ENCODE measurements at places on chromosomes 6 and 20.

GRCh38 chr6:3484192-3484591 is 27.3 kb upstream of the SLC22A23 start:
- peak; percentile 71 for DNase-seq

- DNase-seq, result no peak
Measured at GRCh38 chr20:34951252-34951651, 4.4 kb downstream of the GSS start.

- peak; percentile 33 for DNase-seq
Measured at GRCh38 chr20:25148181-25148981, 47.1 kb upstream of the ENTPD6 start.

DNA sequence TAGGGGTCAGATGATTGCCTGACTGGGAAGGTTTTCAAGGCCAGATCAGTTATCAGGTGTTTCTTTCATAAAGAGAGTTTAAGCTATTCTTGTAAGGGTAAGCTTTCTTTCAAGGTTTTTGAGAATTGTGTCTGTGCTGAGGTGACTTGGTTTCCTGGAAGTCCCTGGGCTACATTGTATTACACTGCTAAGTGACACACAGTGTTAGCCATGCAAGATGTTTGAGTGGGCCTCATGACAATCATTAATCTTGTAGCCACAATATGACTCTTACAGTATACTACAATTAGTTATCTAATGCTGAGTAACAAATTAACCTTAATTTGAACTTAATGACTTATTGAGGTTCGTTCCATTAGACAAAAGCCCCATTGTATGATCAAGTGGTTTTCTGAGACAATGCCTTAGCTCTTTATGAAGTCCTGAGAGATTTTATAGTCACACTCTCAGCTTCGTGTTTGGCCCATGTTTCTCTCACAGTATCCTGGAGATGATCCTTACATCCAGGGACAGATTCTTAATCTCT is 186.7 kb downstream of the RPS12 start:
- DNase-seq, result no peak

GRCh38 chr20:57947421-57948179 is 237.8 kb upstream of the PMEPA1 start:
- DNase-seq, result peak; percentile 93

- no peak for DNase-seq
Measured at GRCh38 chr6:40315060-40315459, 272.1 kb downstream of the LRFN2 start.

DNA sequence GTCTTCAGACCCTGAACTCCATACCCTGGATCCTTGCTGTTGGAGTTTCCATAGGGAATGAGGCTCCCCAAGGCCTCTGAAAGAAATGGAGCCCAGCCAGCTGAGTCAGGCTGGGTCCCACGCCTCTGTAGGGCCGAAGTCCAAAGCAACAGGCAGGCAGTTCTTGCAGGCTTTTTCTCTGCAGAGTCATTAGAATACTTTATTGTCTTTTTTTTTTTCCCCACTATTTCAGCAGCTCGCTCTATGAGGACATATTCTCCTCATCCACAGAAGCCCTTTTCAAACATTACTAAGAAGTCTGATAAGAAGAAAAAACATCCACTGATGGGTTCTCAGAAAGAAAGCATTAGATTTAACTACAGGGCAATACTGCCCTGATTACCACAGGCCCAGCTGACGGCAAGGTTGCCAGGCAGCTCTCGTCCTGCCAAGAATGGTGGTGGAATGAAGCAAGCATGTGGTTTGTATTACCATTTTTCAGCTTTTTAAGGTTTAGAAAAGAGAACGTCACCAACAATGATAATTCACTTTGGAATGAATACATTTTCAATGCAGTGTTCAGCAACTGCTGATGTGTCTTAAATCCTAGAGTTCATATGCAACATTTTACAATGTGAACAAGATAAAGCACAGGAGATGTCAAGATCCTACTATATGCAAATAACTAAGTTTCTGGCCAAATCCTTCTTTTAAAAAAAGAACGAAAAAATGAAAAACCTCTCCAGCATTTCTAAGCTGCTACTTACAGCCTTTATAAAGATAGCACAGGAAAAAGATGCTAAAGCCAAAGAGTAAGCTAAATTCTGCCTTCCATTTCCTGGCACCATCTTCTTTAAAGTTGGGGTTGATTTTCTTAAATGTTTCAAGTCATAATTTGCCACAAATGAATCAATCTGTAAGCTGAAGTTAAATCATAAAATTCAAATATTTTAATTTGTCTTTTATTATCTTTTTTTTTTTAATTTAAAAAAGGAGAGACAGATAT is 223.6 kb upstream of the CITED2 start:
- peak; percentile 99 for DNase-seq

DNA sequence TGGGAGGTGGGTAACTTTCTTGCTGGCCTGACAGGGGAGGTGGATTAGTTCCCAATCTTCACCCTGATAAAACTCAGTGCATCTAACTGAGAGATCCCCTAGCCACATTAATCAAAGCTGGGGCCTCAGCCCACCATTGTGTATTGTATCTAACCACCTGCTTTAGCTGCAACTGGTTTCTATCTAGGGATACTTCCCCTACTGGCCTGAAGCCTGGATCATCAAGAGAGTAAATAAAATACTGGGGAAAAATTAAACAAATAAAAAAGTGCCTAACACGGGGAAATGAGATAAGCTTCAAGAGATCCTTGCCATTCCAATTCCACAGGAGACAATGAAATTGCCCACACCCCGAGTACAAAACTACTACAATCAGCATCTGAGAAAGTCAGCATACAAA is 149.4 kb downstream of the INSM1 start:
- no peak for DNase-seq

- DNase-seq, result no peak
Measured at GRCh38 chr6:63269470-63269869, 50.3 kb downstream of the LGSN start.

- peak; percentile 90 for DNase-seq
Measured at GRCh38 chr6:113634352-113635163, 222.6 kb upstream of the MARCKS start.

- no peak for DNase-seq
Measured at GRCh38 chr6:35665573-35665972, 23.1 kb downstream of the FKBP5 start.

- DNase-seq, result no peak
Measured at GRCh38 chr6:27599859-27600532, 127.1 kb upstream of the ZNF184 start.

- DNase-seq, result no peak
Measured at GRCh38 chr6:38166411-38167240, 347.1 kb downstream of the ZFAND3 start.

DNA sequence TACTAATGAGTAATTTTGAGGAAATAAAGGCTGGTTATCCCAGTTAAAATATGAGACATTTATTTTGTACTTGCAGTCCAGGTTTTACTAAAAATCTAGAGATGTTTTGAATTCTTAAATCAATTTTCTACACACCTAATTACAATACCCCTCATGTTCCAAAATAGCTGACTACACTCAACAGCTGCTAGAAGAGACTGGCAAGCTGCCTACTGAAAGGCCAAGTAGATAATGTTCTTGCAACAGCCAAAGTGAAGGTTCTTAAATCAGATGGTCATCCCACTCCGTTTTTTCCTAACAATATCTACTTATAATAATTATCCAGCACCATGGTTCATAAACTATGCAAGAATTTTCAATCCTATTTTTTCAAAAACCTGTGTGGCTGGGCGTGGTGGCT is 69.0 kb downstream of the DTNBP1 start:
- peak; percentile 37 for DNase-seq

GRCh38 chr6:16322666-16323312 is 84.4 kb downstream of the GMPR start:
- peak; percentile 85 for DNase-seq

DNA sequence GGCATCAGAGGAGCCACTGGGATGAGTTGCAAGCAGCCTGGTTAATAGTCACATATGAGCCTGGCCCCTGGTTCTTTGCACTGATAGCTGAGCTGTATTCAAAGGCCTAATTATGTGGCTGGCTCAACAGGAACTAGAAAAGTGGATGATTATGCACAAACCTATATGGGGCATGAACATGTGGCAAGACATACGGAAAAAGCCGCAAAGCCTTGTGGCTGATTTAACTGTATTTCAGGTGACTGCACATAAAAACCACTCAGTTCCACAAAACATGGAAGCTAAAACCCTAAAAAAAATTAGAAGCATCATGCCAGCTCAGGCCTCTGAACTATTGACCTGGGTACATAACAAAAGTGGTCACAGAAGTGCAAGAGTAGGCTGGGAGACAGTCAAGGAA is 13.0 kb upstream of the MUC22 start:
- DNase-seq, result no peak

DNA sequence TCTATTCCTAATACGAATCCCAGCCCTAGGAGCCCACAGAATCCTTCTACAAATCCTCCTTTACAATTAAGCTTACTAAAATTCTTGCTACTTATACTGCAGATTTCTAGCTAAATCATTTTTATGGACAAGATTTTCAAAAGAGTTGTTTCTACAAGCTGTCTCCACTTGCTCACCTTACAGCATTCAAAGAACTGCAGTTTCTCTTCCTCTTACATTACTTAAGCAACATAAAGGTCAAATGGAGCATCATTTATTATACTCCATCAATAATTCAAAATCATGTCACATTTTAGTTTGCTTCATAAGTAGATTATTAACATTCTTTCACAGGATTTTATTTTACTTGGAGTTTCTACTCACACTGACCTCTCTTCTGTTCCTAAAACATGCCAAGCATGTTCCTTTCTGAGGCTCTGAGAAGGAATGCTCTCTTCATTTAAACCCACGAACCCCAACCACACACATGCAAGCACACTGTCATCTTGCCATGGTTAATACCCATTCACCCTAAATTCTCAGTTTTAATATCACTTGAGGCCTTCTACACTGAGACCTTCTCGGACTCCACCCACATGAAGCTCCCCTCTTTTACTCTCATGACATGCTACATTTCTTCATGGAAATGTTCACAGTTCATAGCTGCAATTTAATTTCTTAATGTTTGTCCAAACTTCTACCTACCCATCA is 388.2 kb downstream of the TBC1D32 start:
- no peak for DNase-seq

- no peak for DNase-seq
Measured at GRCh38 chr6:25089442-25089841, 153.7 kb upstream of the RIPOR2 start.

DNA sequence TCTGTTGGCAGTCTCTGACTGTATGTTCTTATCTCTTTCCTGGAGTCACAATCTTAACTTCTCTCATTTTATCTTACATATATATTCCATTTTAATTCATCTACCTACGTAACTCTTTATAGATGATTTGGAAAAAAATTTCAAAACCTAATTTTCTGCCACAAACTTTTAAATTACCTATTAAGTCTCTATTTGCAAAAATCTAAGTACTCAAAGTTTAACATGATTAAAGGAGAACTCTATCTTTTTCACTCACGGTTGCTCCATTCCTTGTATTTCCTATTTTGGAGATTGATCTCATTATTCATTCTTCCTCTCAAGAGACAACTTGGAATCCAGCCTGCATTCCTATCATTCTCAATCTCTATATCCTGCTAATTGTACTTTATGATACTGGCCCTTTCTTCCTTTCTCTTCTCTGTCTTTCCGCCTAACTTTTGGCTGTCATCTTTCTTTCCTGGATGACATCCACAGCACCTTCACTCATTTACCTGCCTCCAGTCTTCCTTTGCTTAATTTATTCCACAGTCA is 1071.1 kb upstream of the CITED2 start:
- DNase-seq, result peak; percentile 81

DNA sequence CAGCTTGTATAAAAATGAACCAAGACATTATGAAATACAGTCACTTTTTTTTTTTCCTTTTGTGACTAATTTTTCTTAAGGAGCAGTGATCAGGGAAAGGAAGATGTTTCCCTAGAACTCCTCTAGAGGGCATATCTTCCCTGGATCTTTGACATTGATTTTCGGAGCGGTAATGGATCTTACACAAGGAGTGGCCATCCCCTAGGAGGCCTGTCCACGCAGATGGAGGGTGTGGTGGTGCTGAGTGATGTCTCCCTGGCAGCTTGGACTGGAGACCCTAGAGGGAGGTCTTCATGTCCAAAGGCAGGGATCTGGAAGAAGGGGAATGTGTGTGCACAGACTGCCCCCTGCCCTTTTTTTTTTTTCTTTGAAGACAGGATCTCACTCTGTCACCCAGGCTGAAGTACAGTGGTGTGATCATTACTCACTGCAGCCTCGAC is 7.0 kb upstream of the KIFC1 start:
- DNase-seq, result peak; percentile 82

GRCh38 chr6:165800337-165800736 is 137.3 kb upstream of the PDE10A start:
- no peak for DNase-seq

DNA sequence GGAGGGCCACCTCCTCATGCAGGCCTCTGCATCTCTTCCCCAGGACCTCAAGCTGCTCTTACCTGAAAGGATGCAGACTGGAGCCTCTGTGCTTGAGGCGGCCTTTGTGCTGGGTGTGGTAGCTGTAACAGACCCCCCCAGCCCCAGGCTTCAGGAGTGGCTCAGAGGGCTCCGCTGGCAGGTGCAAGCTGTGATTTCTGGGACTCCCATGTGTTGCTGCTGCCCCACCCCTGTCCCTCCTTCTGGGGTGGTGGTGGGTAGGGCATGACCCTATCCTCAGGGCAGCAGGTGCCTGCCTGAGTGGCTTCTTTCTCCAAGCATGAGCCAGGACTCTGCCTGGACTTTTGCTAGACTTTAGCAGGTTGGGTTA is 121.2 kb downstream of the SULF2 start:
- DNase-seq, result no peak

DNA sequence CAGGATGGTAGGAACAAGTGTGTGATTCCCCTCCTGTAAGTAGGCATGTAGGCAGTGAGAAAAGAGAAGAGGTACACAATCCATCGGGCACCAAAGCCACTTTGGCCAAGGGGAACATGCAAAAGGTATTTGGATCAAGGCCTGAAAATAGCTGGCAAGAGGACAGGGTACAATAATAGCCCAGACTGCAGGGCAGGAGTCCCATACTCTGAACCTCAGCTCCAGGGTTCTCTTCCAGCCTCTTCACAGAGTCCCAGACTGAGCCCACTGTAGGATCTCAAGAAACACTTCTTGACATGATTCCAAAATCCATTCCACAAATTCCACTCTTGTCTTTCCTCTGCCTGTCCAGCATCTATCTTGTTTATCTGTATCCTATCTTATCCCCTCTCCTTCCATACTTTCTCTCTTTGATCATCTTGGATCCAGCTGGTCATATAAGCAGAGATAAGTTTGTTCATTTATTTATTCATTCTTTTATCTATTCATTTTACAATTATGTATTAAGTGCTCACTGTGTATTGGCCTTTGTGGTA is 19.7 kb downstream of the ACSS2 start:
- DNase-seq, result peak; percentile 26

DNA sequence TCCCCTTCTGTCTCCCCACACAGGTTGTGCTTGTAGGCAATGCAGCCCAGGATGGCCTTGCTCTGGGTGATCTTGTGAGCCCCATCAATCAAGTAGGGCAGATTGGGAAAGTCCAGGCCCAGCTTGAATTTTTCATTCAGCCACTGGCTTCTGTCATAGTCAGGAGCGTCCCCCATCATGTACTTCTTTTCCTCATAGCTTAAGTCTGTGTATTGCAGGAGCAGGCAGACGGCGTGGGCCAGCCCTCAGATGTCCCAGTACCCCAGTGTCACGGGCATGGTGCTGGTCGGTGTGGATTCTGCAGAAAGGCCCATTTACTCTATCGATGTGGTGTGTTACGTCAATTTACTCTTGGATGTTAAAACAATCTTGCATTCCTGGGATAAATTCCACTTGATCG is 40.1 kb upstream of the SLC16A10 start:
- DNase-seq, result no peak

- DNase-seq, result no peak
Measured at GRCh38 chr6:13998356-13998755, 73.6 kb downstream of the RNF182 start.
